ENCODE measurements at places on chromosomes 1 and 21. TPM values are rescaled to one million over a fixed set of nuclear protein-coding genes. Genes with fewer than 3 reads are reported as not detected.

The TAF13 gene
- total RNA-seq: 25.1 TPM

The SLAMF7 gene
- not detected for total RNA-seq

- DNase-seq: no peak
- H3K27ac ChIP-seq: no peak overlapping the region
- no peaks in the 10 kb centered on the region for H3K27me3 ChIP-seq
- H3K4me3 ChIP-seq: no peak overlapping the region
- H3K4me1 ChIP-seq: no peaks in the 10 kb centered on the region
Measured at GRCh38 chr1:1671365-1672119, 12.7 kb upstream of the CDK11B start.

- no peak overlapping the region for H3K4me3 ChIP-seq
- DNase-seq: no peak
- H3K27me3 ChIP-seq: no peaks in the 10 kb centered on the region
Measured at GRCh38 chr1:226736001-226736907, 2.8 kb downstream of the ITPKB start.

GRCh38 chr1:234978397-234979295 lies 150.0 kb downstream of the TOMM20 start:
- peak overlapping the region; percentile 94 for H3K27ac ChIP-seq
- H3K36me3 ChIP-seq: no peaks in the 10 kb centered on the region
- no peaks in the 10 kb centered on the region for H3K27me3 ChIP-seq
- H3K4me3 ChIP-seq: no peak overlapping the region
- DNase-seq: peak; percentile 74

Data from Caco-2 (cell line).